ENCODE measurements at places on chromosomes 4 and X.
A peak's percentile ranks its signal among the peaks of the same experiment; 100 is the strongest.

DNA sequence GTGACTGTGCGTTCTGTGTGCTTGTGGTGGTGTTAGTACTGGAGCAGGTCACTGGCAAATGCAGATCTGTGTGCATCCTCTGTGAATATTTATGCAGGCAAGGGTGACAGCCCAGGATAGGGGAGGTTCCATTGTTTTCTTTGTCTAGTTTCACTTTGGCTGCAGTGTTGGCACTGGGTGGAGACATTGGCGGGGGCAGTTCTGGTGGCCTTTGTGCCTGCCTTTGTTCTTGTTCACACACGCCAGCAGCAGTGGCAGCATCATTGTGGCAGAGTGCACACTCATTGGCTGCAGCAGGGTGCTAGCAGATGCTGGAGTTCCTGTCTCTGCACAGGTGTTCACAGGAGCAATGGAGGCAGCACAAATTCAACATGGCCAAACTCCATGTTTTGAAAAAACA is 495.3 kb downstream of the UBE2NL start:
- no peak for DNase-seq

- DNase-seq = no peak
Measured at GRCh38 chr4:151649479-151649878, 111.3 kb downstream of the GATB start.

DNA sequence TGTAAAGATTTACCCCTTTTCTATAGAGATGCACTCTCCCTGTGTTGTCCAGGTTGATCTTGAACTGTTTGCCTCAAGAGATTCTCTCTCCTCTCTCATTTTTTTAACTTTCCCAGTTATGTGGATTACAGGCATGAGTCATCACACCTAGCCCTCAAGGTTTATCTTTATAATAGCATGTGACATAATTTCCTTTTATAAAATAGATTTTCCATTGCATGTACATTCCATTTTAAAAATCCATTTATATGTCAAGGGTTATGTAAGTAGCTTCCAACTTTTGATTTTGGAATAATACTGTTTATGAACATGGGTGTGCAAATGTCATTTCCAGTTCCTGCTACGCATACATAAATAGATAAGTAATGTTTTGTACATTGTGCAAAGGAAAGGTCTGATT is 20.6 kb downstream of the ZNF721 start:
- no peak for DNase-seq

DNA sequence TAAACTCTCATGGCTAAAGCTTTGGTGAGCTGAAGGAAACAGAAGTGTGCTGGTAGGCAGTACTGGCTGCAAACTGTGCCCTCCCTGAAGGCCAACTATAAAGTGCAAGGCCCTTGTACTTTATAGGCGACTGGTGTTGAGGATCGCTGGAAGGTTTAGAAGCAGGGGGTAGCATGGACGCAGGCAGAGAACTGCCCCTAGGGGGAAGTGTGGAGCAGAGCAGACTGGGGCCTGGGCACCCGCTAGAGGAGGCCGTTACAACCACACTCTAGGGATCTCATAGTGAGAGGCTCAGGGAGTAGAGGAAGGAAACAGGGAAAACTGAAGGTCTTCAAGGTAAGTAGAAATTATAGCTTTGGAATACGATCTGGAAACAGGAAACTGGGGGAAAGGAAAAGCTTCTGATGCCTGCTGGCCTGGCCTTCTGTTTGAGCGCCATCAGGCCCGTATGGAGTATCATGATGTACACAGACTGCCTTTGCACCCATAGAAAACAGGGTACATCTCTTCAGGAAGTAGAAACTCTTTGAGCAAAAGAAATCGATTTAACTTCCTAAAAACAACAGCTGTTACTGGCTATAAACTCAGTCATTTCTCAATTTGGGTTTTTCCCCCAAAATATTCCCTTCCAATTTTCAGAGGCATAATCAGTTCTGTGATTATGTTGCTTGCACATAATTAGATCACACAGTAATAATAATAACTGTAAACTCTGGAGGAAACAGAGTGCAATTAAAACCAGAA is 23.9 kb upstream of the TMSB4X start:
- DNase-seq = no peak

- no peak for DNase-seq
Measured at GRCh38 chr4:113394730-113395530, 345.5 kb downstream of the ANK2 start.

GRCh38 chrX:28223991-28224390 is 242.7 kb upstream of the DCAF8L1 start:
- no peak for DNase-seq

DNA sequence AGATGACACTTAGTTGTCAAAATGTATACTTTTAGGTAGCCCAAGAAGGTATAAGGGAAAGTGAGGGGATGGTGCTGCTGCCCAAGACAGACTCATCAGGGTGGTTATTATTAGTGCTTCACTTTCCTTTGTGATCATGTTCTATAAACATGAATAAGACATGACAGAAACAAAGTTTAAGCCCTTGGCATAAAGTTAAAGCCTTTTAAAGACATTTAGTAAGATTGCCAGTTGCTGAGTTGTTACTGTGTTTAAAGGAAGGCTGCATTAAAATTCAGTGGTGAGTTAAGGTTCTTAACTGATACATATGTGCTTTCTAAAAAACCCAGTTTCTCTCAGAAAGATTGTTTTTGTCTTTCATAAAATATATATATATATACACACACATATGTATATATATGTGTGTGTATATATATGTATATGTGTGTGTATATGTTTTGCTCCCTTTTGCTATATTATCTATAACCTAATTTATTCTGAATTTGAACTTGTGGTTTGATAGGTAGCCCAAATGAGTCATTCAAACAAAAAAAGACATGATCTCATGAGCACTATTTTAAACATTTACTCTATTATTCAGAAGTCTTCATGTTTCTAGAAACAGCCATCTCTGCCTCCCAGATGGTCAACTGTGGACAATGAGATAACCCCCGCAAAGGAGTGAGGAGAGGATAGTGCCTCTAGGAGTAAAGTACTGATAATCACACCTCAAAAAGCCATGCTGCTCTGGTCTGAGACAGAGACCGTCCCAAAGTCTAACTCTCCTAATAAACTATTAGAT is 98.1 kb upstream of the OTUD4 start:
- DNase-seq = no peak

GRCh38 chrX:115233497-115234455 is at the start of gene LRCH2:
Gene LRCH2, minus strand, starts transcription at chrX:115234096. Its CDS starts 55 bp downstream, at chrX:115234041.
- DNase-seq = no peak

DNA sequence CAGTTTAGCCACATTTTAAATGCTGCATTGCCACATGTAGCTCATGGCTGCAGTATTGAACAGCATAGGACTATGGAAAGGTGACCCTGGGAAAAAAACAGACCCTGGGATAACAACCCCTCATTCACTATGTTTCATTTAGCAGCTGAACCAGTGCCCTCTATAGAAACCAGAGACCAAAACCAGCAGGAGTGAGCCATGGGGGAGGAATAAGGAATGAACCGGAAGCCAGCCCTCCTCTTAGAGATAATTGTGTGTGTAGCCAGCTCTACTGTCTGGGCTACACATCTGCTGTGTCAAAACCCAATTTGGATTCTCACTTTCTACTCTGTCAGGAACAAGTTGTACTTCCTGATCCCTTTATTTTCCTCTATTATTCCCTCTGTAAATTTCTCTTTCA is 158.5 kb upstream of the S100G start:
- DNase-seq = no peak

DNA sequence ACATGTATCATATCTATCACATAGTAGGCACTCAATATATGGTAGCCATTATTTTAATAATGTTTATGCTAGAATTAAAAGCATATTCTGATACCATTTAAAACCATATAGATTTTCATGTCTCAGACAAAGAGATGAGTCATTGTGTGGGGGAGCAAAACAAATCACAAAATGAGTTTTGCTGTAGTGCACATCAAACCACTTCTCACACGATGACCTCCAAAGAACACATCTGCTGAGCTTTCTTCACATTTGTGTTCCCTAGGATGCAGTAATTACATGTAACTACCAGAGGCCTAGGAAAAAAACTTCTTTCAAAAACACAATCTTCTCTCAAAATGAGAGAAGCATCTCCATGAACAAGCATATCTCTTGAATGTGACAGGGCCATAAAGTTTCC is 56.1 kb upstream of the BRS3 start:
- DNase-seq = no peak

DNA sequence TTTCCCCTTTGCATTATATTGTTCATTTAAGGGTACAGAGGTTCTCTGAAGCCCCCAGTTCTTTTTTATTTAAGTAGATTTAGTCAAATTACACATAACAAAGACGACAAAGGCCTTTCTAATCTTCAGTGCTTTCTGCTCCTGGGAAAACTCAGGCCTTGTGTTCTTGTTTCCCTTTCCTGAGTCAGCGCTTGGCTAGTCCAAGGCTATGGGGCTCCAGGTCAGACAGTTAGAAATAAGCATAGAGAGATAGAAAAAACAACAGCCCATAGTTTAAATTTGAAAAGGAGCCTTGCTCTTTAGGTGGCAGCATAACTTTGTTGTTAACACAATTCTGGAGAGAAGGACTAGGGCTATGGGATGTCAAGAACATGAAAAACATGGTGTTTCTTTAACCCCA is 97.3 kb downstream of the PPP1R2C start:
- DNase-seq = no peak

GRCh38 chr4:72568959-72569718 is at the start of gene ADAMTS3:
Gene ADAMTS3, minus strand, starts transcription at chr4:72569221. Its CDS starts 459 bp downstream, at chr4:72568762.
- DNase-seq = peak; percentile 27

DNA sequence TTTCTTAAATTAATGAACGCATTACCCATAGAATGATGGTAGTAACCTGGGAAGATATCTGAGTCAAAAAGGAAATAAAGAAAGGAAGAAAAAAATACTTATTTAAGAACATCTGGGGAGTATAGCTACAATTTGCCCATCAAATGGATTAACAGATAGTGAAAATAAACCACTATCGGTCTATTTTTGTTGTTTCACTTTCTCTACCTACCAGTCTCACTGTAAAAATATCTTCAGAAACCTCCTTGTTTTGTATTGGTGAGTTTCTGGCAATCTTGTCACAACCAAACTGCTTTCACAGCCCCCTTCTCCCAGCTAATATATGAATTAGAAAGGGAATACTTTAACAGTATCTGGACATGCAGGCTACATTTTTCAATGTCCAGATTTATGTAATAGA is 783.5 kb downstream of the STPG2 start:
- DNase-seq = no peak

- no peak for DNase-seq
Measured at GRCh38 chrX:139692908-139693307, 15.1 kb downstream of the MCF2 start.

DNA sequence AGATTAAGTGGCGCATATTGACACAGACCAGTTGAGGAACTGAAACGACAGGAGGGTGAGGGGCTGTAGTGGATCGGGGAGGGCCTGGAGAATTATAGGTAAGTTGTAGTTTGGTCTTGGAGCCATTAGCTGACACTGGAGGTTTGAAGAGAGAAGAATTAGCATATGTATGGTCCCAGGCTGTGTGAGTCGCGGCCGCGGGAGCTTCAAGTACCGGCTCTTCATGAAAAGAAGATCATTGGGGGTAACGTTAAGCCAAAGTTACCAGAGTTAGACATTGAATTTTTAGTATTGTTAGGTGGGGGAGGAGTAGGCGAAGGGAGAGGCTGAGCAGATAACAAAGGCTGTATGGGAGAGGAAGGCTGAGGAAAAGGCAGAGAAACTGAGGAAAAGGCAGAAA is 56.5 kb downstream of the ZNF674 start:
- no peak for DNase-seq

GRCh38 chrX:134774190-134775048 is 116.1 kb upstream of the PLAC1 start:
- no peak for DNase-seq

DNA sequence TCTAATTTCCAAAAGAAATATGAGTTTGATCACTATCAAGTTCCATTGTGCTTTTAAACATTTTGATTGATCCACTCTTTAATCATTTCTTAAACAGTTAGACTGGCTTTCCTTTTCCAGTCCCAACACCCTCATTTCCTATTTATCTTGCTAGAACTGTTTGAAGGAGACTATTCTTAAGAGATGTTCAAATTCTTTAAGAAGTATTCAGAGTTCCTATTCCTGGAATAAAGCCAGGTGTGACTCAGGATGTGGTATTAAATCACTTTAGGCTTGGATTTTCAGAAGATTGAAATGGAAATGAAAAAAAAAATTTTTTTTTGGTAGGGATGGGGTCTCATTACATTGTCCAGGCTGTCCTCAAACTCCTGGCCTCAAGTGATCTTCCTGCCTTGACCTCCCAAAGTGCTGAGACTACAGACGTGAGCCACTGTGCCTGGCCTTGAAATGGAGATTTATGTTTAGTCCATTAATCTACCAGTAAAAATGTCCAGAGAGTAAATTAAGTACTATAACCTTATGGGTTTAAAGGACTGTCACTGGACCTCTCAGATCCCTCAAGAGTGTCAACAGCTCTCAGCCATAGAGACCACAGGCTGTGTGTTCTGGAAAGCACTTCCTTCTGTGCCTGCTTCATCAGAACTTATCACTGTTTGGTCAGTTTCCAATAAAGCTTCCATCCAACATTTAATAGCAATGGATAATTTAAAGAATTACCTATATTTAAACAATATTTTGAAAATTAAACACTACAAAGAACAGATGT is 90.7 kb downstream of the CDS1 start:
- DNase-seq = no peak

DNA sequence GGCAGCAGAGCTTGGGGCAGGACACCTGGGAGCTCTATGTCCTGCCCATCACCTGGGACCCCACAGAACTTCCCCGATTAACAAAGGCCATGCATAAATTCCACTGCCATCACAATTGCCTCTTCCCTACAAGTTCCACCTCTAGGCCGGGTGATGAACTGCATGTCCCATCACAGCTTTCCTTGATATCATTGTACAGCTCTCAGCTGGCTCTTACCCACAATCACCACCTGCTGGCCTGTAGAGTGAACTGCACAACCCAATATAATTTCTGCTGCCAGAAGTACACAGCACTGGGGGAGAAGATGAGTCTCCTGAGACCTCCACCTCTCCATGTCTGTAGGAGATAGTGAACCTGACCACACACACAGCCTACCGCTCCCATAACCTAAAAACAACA is 285.0 kb upstream of the AADAT start:
- DNase-seq = no peak

DNA sequence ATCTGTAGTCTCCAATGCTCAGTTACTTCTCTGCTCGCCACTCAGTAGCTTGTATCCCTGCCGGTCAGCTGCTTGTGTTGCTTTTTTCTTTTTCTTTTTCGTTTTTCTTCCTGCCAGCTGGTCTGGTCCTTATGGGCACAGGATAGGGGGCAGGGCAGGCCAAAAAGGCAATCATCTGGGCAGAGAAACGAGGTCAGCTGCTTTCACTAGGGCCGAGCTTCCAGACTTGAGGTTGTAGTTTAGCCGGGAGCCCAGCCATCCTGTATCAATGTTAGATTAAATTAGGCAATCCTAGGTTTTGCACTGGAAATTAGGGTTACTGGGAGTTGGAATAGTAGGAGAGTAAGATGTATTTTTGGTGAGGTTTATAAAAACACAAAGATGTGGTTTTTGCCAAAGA is 3.4 kb downstream of the ARSF start:
- no peak for DNase-seq

DNA sequence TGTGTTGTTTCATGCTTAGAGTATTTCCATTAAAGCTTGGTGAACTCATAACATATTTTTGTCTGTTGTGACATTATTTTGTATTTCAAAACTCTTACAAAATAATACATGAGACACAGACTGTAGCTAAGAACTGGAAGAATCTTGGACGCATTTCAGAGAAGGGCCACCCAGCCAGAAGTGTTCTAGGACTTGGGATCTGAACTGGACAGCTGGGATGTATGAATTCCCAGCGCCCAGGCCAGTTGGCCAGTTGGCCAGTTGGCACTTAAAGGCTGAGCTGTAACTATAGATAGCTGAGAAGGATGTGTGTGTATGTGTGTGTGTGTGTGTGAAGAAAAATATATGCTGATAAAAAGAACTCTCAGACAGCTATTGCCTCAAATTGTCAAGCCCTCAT is 193.4 kb upstream of the GPR101 start:
- no peak for DNase-seq

- DNase-seq = no peak
Measured at GRCh38 chrX:147847999-147848398, 63.7 kb upstream of the FMR1 start.

Measured in omental fat pad (tissue), 4 donors.